ENCODE measurements at places on chromosomes 4 and X.

DNA sequence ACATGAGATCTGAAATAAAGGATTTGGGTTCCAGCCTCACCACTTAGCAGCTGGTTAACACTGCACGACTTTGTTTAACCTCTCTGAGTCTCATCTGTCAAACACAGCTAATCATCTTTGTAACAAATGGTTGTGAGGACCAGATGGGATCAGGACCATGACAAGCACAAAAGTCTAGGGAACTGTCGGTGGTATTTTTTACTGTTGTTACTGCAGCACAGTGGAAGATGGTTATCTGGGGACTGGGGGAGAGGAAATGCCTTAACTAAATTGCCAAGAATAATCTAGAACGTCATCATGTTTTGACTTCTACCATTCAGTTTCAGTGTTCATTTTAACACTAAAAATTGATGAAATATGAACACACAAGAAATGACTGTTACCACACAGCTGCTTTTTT lies 99.5 kb downstream of the ADGRA3 start:
- no peak for DNase-seq

GRCh38 chr4:109046471-109047201 lies 255.8 kb downstream of the COL25A1 start:
- DNase-seq, result no peak

DNA sequence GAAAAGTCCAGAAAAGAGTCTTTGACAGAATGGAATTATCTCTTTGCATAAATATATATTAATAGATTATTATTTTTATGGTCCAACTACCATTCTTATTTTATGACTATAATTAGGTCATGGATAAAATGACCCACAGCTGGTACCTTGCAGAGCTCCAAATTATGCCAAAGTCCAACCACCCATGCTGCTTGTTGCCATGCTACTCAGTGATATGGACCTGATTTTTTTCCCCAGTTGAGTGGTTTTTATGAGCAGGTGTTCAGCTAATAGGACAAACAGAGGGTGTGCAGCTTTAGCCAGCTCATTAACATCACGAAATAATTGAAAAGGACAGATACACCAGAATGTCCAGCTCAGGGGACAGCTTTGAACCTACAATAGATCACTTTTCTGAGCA lies 9.7 kb downstream of the HOPX start:
- no peak for DNase-seq

- DNase-seq, result no peak
Observed at GRCh38 chr4:123977641-123978081, 581.1 kb downstream of the SPRY1 start.

GRCh38 chrX:73817393-73818199 lies 254.6 kb downstream of the CHIC1 start:
- DNase-seq, result no peak

- no peak for DNase-seq
Observed at GRCh38 chr4:8266508-8266907, 3.0 kb upstream of the HTRA3 start.

- DNase-seq, result no peak
Observed at GRCh38 chr4:151599863-151600262, 160.9 kb downstream of the GATB start.

DNA sequence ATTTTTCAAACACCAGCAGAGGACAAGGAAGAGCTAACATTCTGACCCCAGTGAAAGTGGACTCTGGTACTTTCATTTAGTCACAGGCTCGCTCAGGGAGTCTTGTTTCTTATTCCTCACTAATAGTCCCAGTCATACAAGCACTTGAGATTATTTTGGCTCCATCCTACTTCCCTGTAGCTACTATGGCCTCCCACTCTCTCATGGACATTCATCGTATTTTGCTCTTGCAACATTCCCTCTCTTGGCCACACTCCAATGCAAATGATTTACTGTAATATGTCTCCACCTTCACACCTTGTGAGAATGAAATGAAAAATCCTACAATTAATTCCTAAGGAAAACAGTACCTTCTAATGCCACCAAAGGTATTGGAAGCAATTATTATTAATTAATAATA lies 21.3 kb downstream of the PLRG1 start:
- no peak for DNase-seq

DNA sequence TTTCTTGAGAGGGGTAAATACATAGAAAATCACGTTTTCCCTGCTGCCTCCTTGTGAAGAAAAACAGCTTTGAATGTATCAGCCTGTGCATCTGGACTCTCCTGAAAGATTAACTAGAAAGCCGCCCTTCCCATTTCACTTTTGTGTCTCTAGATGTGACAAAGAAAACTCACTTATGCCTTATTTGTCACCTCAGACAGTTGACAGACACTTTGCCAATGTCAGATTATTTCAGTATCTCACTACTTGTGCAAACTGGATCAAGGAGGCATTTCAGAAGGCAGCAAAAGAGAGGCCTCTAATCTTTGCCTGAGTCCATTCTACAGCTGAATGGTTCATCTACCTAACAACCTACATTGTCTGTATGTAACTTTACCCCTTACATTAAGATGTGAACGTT lies 754.9 kb downstream of the RPA4 start:
- DNase-seq, result no peak

GRCh38 chr4:11608992-11609391 lies 180.3 kb upstream of the HS3ST1 start:
- no peak for DNase-seq

- DNase-seq, result peak; percentile 99
Observed at GRCh38 chr4:99949999-99950912, at the start of gene H2AZ1. Gene H2AZ1, minus strand, starts transcription at chr4:99950275. Its CDS starts 105 bp downstream, at chr4:99950170.

- DNase-seq, result no peak
Observed at GRCh38 chrX:9611436-9612145, 146.7 kb downstream of the TBL1X start.

GRCh38 chrX:154529206-154529612 lies 13.2 kb upstream of the FAM3A start:
- no peak for DNase-seq

- DNase-seq, result no peak
Observed at GRCh38 chrX:10296576-10296975, 139.8 kb downstream of the CLCN4 start.

- no peak for DNase-seq
Observed at GRCh38 chrX:115173181-115173580, 16.0 kb upstream of the RBMXL3 start.

GRCh38 chrX:7446815-7447214 lies 298.9 kb upstream of the PUDP start:
- no peak for DNase-seq

- peak; percentile 89 for DNase-seq
Observed at GRCh38 chrX:40098264-40099054, 701 bp upstream of the BCOR start.

DNA sequence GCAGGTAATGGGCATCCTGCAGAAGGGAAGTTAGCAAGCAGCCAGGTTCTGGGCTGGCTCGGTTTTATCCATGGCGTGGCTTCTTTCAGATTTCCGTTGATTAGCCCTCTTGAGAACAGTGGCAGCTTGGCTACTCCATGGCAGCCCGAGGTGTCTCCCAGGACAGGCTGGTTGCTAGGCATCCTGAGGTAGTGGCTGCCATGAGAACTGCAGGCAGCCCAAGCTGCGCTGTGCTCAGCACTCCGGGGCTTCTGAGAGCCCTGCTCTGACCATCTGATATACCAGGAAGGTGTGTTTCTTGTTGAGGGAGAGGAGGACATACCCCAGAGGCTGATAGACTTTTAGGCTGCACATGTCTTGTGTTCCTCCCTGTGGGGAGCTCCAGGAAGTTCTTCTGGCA lies 253.4 kb upstream of the CASK start:
- DNase-seq, result no peak

GRCh38 chrX:110042496-110042895 lies 39.6 kb downstream of the TMEM164 start:
- DNase-seq, result no peak

- no peak for DNase-seq
Observed at GRCh38 chr4:65951177-65951576, 280.9 kb upstream of the EPHA5 start.

GRCh38 chrX:80812176-80812575 lies 2.5 kb upstream of the BRWD3 start:
- peak; percentile 79 for DNase-seq

GRCh38 chr4:3226467-3226866 lies 22.5 kb upstream of the MSANTD1 start:
- DNase-seq, result no peak

GRCh38 chr4:55731959-55732358 lies 87.6 kb upstream of the EXOC1L start:
- no peak for DNase-seq

DNA sequence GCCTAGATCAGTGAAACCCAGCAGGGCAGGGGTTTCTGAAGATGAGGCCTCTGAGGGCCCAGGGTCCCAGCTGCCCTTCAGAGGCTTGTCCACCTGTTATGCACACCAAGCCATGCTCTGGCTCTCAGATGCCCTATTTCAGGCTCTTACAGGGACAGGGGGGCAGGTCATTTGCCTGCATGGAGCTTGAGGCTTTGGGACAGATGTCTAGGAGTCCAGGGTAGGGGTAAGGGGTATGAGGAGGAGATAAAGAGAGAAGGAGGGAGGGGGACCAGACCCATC lies 4.7 kb upstream of the EFNB1 start:
- no peak for DNase-seq

DNA sequence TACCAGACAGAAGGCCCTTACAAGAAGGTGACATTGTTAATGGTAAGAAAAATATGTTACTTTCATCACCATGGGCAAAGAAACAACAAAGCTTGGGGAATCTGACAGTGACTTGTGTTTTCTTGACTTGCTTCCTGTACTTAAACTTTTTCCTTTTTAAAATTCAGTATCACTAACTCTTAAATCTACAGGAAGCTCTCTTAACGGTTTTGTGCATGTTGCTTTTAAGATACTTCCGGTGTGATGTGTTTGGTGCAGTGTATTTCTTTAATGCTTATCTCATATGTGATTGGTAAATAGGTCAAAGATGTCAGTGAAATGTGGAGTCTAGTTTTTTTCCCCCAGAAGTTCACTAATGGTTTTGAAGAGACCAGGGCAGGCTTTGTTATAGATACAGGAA lies 45.2 kb downstream of the ADH5 start:
- no peak for DNase-seq

DNA sequence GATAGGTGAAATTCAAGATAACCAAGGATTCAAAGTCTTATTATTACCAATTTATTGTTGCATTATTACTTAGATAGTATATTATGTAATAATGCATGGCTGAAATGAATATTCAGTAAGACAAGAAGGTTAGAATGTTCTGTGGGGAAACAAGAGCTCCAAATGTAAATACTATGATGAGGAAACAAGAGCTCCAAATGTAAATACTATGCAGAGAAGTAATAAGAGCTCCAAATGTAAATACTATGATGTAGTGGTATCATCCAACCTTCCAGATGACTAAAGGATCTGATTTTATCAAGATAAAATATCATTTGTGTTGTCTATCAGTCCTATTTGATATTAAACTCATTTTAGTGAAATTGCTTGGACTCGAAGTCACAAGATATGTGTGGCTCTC lies 82.2 kb upstream of the PCDH18 start:
- no peak for DNase-seq

GRCh38 chrX:68838571-68838910 lies 9.7 kb downstream of the EFNB1 start:
- no peak for DNase-seq

GRCh38 chr4:133839326-133839725 lies 362.3 kb downstream of the PABPC4L start:
- no peak for DNase-seq

GRCh38 chr4:89357787-89358186 lies 50.2 kb upstream of the GPRIN3 start:
- DNase-seq, result no peak

- no peak for DNase-seq
Observed at GRCh38 chrX:154661170-154661569, 7.8 kb upstream of the CTAG2 start.

DNA sequence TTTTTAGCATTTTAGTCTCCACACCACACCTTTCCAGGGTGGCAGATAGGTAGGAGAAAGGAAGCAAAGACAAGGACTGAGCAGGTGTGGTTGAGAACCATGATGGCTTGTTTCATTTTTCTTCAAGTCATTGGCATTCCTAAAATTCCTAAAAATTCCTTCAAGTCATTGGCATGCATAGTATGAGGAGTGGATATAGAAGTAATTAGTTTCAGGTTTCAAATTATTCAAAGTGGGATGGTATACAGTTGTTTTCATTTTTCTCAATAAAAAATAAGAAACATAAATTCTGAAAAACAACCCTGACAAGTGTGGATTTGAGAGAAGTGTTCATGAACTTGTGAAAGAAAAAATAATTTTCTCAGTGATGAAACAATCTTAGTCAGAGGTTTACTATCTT lies 22.3 kb upstream of the HERC3 start:
- no peak for DNase-seq

GRCh38 chr4:83552083-83552482 lies 16.2 kb downstream of the GPAT3 start:
- DNase-seq, result no peak

- no peak for DNase-seq
Observed at GRCh38 chrX:103831342-103831802, 685 bp downstream of the RAB9B start.

DNA sequence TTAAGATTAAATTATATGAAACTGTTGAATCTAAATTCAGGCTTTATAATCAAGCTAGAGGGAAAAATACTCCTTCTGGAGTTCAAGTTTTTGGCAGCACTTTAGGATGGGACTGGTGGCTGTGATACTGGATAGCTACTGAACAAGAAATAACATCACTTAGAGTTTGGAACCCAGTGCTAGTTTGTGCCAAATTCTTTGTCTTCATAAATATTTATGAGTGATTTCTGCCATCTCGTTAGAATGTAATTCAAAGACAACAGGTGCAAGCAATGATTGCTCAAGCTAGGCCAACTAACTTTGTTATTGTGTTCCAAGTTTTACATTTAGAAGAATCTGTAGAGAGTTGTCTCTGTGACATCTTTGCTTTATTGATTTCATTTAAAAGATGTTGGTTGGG lies 417.9 kb downstream of the FAT4 start:
- DNase-seq, result no peak

DNA sequence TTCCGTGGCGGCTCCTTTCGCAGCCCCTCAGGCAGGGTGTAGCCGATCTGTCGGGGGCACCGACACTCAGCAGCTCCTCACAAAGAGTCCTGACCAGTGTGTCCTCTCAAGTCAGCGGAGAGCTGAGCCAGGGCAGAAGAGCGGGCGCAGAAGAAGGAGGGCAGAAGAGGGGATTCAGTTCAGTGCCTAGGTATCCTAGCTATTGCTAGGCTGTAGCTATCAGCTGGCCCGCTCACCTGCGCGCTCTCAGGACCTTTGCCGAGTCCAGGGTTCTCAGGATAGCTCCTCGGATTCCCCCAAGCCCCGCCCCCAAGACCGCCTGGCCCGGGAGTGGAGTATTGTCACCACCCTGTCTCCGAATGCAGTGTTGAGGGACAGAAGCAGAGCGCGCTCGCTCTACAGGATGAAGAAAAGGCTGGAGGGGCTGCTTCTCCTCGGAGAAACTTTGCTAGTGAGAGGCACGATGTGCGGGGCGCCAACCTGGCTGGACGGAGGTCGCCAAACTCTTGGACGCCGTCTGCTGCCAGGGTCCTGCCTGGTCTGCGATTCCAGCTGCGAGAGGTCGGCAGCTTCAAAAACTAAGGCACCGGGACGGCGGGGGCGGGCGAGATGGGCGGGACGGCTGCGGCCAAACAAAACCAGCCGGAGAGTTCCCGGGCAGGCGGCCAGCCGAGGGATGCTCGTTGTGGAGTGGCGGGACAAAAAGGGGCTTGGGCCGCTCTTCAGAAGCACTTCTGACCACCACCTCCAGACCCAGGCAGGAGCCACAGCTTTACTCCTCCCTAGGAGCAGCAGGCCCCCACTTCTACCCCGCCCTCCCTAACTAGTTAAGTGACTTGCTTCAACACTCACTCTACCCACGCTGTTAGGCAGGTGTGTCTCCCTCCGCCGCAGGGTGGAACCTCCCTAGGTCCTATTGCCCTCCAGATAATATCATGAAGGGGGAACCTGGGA lies at the start of gene XKRX:
XKRX (minus strand) TSS at position 258 of the 954 bp plus-strand sequence. CDS start 613 bp downstream, outside the sequence.
- DNase-seq, result peak; percentile 81

- no peak for DNase-seq
Observed at GRCh38 chr4:174427571-174428140, 94.6 kb downstream of the HPGD start.

All from spleen (tissue), 13 donors.